CD14-positive monocyte (primary cell): ENCODE measurements at places on chromosomes 11 and 22. TPM values are rescaled to one million over a fixed set of nuclear protein-coding genes. Genes with fewer than 3 reads are reported as not detected.

- no peak overlapping the region for H3K27ac ChIP-seq
- no peak overlapping the region for H3K4me3 ChIP-seq
Observed at GRCh38 chr22:48241658-48242057, 1479.2 kb downstream of the TBC1D22A start.

GRCh38 chr11:2837096-2837601 lies 48.4 kb downstream of the CDKN1C start:
- H3K27ac ChIP-seq = no peak overlapping the region
- H3K27me3 ChIP-seq = no peaks in the 10 kb centered on the region
- H3K4me1 ChIP-seq = peaks cover 15% of the 10 kb centered on the region
- DNase-seq = peak; percentile 23
- H3K36me3 ChIP-seq = no peaks in the 10 kb centered on the region

GRCh38 chr11:35272391-35272902 lies 133.5 kb downstream of the CD44 start:
- H3K4me3 ChIP-seq = no peak overlapping the region
- peaks cover 18% of the 10 kb centered on the region for H3K4me1 ChIP-seq
- no peaks in the 10 kb centered on the region for H3K27me3 ChIP-seq
- DNase-seq = peak; percentile 66
- H3K36me3 ChIP-seq = no peaks in the 10 kb centered on the region
- peak overlapping the region; percentile 75 for H3K27ac ChIP-seq

MPPED1 gene
- not detected for polyA plus RNA-seq
